ENCODE measurements at places on chromosomes 2 and 18.

DNA sequence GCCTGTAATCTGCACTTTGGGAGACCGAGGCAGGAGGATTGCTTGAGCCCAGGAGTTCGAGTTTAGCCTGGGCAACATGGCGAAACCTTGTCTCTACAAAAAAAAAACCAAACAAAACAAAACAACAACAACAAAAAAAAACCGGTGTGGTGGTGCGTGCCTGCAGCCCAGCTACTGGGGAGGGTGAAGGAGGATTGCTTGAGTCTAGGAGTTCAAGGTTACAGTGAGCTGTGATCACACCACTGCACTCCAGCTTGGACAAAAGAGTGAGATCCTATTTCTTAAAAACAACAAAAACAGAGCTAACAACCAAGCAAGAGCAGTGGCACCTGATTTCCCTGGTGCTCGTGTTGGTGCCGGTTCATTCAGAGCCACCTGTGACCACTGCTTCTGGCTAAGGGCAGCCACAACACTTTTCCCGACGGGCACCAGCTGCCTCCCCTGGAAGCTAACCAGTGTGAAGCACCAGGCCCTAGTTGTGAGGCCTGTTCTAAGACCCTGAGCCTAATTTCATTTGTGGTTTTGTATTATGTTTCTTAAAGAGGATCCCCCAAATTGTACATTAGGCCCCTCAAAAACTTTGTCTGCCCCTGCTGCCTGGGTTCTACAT, 1.3 kb downstream of the AOX1 start:
- no peak for DNase-seq

GRCh38 chr2:176129813-176130146, 275 bp downstream of the HOXD8 start:
- DNase-seq = no peak

DNA sequence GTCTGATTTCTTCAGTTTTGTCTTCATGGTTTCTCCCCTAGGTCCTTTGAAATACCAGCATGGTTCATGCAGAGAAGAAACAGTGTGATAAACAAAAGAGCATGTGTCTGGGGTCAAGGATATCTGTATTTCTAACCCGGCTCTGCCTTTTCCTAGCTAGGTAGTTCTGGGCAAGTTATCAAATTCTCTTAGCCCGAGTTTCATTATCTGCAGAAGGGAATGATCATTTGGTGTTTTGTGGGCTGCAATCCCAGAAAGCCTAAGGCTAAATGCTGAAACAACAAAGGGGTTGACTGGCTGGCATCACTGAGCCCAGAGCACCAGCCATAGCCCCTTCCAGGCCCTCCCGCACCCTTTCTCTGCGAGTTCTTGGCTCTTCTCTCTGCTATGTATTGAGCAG, 51.7 kb upstream of the DAPL1 start:
- no peak for DNase-seq

GRCh38 chr18:44341759-44342158, 338.9 kb upstream of the SETBP1 start:
- no peak for DNase-seq

DNA sequence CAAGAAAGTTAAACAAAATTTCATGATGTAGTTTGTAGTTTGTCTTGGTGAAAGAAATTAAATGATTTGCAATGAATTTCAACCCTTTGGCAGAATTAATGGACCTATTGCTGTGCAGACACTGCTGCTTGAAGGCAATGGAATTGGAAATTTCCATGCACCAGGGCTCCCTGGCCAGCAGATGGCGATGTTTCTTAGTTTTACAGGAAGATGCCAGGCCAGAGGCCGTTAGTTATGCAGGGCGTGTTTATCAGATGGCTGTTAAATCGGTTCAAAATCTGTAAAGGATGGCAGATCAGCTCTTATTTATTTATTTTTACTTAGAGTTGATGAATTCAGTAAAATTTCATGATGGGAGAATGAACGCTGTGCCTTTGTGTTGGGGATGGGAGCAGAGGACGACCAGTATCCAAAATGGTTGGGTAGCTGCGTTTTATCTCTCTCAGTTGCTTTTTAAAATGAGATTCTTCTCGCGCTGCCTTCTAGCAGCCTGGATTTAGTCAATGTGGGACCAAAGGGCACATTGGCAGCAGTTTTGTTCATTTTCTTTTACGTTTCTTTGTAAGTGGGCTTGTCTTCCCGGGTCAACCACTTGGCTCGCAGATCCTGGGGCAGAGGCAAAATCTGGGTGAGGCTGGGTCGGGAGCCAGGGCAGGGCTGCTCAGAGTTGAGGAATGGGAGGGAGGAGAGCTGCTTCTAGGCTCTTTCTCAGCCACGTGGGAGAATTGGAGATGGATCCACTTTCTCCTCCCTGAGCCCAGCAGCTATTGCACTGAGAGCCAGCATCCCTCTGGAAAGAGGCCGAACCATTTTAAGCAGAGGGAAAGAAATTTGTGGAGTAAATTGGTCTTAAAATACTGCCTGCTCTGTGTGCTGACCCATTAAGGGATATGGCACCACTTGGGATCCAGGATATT, 344.0 kb downstream of the PIK3C3 start:
- DNase-seq = peak; percentile 89

GRCh38 chr2:165891943-165892342, 61.6 kb downstream of the TTC21B start:
- DNase-seq = no peak

DNA sequence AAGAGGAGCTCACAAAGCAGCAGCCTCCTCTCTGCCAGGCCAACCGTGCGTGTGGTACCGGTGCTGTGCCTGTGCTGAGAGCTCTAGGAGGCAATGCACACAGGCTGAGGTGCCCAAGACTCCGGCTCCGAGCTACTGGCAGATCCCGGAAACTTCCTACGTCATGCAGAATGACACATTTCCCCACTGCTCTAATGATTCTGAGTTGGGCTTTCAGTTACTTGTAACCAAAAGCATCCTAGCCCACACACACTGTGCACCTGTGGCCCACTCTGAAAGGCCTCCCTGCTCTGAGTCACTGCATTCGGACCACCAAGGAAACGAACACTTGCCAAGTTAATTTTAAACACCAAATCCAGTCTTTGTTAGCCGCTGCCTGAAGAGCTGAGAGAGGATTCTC, 9.3 kb upstream of the RNU4ATAC start:
- peak; percentile 93 for DNase-seq

GRCh38 chr2:68726608-68727367, 7.8 kb upstream of the ARHGAP25 start:
- DNase-seq = peak; percentile 66

DNA sequence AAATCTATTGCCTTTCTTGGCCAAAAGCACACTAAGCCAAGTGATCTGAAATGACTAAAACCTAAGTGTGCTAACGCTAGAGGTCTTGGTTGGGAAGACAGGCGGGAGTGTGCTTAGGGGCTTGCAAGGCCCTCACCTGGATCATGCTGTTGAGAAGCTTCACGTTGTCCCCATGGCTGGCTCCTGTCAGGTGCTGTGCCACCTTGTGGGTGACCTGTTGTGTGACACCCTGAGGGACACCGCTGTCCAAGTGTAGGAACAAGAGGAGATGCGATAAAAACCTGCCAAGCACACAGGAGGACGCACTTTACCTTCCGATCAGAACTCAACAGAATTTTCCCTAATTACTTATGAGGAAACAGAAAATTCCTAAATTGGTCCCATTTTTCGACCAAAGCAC, 50.8 kb downstream of the EPG5 start:
- DNase-seq = no peak

DNA sequence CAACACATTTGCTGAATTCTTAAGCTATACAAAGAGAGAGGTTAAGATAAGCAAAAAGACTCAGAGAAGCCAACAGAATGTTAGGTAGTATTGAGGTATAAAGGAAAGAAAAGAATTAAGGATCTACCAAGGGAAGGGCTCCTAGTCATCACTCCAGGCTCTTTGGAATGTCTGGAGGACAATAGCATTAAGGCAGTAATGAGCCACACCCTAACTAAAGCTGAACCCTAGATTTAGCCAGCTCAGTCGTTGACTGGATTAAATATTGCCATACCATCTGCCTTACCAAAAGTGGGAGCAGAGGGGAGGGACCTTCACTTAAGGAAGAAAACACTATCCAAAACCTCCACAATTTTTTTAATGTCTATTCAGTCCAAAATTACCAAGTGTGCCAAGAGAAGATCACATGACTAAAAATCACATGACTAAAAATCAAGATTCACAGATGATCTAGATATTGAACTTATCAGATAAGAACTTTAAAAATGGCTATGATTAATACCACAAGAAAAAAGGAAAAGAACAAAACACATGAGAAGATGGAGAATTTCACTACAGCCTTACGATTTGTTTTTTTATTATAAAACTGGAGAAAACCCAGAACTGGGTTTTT, 59.7 kb downstream of the EXOC6B start:
- DNase-seq = peak; percentile 33

GRCh38 chr2:177733-178132, 86.1 kb downstream of the SH3YL1 start:
- DNase-seq = no peak

DNA sequence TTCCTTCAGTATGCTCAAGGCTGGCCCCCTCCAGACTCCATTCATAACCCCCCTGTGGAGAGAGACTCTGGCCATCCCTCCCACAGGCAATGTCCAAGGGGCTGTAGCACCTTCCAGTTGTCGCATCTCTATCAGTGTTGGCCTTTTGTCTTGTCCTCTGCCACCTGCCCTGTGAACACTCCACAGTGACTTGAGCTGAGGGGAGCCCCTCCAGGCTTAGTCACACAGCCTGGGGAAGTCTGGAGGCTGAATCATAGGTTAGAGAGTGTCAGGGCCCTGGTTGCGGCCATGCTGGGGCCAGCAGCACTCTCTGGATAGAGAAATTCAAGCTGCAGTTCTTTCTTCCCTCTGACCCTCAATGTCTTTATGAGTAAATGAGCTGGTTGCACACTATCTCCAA, 64.7 kb downstream of the GYPC start:
- DNase-seq = no peak

DNA sequence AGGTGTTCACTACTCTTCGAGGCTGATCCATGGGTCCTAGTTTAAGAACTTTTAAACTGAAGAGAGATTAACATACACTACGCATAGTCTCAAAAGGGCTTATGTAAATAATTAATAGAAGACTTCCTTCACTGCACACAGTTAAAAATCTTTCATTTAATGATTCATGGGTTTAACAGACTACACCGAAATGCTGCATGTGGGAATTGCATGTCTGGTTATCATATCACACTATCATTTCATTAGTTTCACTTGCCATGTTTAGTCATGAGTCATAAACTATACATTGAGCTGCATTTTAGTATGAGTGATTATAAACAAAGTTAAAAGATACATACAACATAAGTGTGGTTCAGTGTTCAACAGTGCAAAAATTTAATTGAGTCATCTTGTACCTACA, 31.2 kb downstream of the GLS start:
- no peak for DNase-seq

All from astrocyte of the hippocampus (primary cell).